A549 (cell line): ENCODE measurements at places on chromosomes 7 and 10. TPM values are rescaled to one million over a fixed set of nuclear protein-coding genes. Genes with fewer than 3 reads are reported as not detected.

PDK4 gene
- 5.5 to 8.6 TPM (median 6.5 TPM) in 3 replicates for polyA plus RNA-seq

ACSM6 gene
- not detected in 3 replicates for polyA plus RNA-seq

ACBD7 gene
- 1.2 to 1.6 TPM (median 1.5 TPM) in 3 replicates for polyA plus RNA-seq

WDFY4 gene
- not detected in 3 replicates for polyA plus RNA-seq

PRSS58 gene
- polyA plus RNA-seq: not detected in 3 replicates

NUTM2D gene
- 1.0 to 1.3 TPM (median 1.2 TPM) in 3 replicates for polyA plus RNA-seq

SEMA3D gene
- polyA plus RNA-seq: 0.04 to 0.08 TPM (median 0.05 TPM) in 3 replicates

CRYGN gene
- 0.07 TPM in 1 of 3 replicates, not detected in the others for polyA plus RNA-seq

CLRN3 gene
- 0.08 TPM in 1 of 3 replicates, not detected in the others for polyA plus RNA-seq

TAS2R4 gene
- 0.21 to 0.30 TPM (median 0.22 TPM) in 3 replicates for polyA plus RNA-seq

CH25H gene
- polyA plus RNA-seq: not detected in 3 replicates

DNA sequence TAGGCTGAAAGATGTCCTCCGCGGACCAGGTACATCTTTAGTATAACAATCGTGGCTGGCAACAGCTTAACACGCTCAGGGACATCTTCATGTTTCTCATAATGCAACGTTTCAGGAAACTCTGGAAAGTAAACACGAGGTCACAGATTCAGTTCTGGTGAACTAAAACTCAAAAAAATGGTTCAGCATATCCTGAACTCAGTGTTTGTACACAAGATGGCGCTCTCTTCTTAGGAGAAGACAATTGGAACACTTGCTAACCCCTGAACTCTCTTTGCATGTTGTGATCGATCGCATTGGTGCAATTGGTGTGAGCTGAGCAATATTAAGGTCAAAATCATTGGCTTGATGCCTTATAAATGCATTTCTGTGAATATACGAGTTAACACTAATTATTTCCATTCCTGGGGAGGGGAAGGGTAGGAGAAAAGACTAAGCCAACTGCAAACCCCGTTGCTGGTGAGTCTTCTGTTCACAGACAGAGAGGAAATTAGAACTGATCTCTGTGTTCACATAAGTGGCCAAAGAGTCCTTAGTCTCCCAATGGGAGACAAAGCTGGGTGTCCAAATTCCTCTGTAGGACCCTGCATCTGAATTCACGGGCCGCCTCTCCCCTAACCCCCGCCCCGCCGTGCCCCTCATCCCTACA is 52.6 kb upstream of the FAM180A start:
- peak; percentile 73 for DNase-seq

- no peak for DNase-seq
Observed at GRCh38 chr7:151436446-151437158, 3.3 kb downstream of the CRYGN start.

- DNase-seq: no peak
Observed at GRCh38 chr7:14685167-14685566, 217.4 kb downstream of the DGKB start.

GRCh38 chr7:112182749-112183148 is 23.4 kb downstream of the DOCK4 start:
- no peak for DNase-seq

DNA sequence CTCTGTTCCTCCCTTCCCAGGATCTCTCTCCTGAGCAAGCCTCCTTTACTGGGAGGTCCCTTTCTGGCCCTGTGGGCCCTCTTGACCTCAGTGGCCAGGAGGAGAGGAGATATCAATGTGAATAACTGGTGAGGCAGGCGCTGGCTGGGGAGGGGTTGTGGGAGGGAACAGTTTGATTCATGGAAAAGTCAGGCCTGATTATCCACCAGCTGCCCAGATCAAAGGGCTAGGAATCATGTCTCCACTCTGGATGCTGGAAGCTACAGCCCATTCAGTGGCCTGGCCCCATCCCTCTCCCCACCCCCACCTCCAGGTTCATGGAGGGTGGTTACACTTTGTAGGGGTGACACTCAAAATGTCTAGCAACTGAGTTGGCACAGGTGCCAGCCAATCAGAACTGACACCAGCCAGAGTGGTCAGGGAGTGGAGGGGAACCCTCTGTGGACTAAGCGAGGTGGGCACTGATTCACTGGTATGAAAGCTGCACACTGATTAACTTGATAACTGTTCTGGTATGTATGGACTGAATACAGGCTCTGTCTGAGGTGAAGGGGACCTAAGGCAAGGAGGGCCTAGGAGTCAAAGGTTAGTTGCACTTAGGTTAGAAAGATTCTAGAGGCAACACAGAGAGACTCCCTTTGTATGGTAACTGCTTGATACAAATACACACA is 4.8 kb downstream of the PRRT4 start:
- DNase-seq: no peak

- DNase-seq: no peak
Observed at GRCh38 chr10:5634918-5635317, 31.5 kb downstream of the ASB13 start.

- no peak for DNase-seq
Observed at GRCh38 chr10:17528306-17528862, 74.0 kb upstream of the ST8SIA6 start.

GRCh38 chr10:47442351-47442750 is 41.6 kb downstream of the ANXA8 start:
- DNase-seq: no peak

- no peak for DNase-seq
Observed at GRCh38 chr10:58545427-58545826, 32.8 kb downstream of the BICC1 start.

GRCh38 chr7:156177422-156178055 is 365.3 kb upstream of the SHH start:
- no peak for DNase-seq

DNA sequence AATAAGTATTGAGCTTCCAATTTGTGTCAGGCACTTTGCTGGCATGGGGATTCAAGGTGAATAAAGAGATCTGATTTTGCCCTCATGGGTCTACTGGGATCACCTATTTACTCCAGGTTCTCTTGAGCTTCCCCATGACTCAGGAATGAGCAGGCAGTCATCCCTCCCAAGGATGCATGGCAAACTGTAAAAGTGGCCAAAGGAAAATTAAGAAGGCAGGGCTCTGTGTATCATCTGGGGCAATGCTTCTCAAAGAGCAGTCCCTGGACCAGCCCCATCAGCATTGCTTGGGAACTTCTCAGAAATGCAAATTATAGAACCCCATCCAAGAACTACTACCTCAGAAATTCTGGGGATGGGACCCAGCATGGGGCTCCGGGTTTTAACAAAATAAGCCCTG is 48.7 kb downstream of the WDFY4 start:
- no peak for DNase-seq

DNA sequence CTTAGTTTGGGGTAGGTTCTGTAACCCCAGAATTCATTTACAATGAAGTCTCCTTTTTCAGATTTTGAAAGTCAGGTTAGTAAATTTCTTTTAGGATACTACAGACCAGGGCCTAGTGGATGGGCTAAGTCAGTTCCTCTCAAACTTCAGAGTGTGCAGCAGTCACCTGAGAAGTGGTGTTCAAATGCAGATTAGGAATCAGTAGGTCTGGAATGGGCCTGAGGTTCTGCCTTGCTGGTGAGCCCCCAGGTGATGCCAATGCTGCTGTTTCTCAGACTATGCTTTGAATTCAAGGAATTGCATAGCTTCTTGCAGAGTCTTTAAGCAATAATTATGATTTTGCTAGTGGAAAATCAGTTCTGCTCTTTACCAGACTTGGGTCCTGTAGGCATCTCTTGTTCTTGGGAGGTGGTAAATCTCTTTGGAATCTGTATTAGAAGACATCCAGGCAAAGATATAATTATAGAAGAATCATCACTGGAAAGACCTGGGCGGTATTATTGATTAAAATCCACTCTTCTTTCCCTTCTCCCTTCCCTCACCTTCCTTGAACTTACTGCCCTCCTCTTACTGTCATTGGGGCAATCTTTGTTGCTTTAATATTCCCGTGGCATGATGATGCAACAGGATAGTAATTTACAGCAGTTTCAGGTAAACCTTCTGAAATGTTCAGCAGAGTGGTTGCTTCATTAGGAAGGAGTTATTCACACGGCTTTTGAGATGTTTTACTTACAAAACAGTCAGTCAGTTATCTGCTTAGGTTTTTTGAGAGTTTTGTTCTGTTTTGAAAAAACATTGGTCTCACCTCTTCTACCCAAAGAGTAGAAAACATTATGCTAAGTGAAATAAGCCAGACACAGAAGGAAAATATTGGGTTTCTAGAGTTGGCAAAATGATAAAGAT is 87.2 kb downstream of the NRF1 start:
- DNase-seq: no peak

DNA sequence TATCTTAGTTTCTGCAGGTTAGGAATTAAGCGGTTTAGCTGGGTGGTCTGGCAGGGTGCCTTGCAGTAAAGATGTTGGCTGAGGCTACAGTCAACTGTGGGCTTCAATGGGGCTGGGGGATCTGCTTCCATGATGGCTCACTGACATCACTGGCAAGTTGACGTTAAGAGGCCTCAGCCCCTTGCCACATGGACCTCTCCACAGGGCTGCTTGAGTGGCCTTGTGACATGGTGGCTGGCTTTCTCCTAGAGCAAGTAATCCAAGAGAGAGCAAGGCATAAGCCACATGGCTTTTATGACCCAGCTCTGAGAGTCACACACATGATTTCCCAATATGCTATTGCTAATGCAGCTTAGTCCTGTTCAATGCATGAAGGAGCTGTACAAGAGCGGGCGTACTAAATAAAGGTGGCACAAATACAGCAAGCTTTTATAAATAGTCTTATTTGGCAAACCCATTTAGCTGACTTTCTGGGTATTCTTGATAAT is 109.1 kb downstream of the SEPTIN7 start:
- DNase-seq: no peak

DNA sequence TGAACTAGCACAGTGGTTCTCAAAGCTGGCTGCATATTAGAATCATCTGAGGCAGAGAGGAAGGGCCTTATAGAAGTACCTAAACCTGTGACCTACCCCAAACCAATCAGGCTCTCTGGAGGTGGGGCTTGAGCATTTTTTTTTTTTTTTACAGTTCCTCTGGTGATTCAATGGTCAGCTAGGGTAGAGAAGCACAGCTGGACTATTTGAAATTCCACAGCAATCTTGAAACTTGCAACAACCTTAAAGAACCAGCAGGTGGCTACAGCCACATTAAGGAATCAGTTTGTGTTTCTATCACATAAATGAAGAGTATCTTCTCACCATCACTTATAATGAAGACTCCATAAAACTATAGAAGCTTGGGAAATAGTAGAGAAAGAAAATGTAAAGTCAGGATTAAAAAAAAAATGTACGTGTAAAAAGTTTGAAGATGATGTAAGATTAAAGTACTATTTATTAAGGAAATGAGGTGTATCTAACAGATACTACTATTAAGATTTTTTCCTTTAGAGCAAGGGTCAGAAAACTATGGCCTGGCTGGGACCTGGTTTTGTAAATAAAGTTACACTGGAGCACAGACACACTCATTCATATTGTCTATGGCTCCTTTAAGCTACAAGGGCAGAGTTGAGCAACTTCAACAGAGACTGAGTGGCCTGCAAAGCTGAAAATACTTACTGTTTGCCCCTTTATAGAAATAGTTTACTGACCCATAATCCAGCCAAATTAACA is 3.8 kb downstream of the RTKN2 start:
- peak; percentile 50 for DNase-seq

DNA sequence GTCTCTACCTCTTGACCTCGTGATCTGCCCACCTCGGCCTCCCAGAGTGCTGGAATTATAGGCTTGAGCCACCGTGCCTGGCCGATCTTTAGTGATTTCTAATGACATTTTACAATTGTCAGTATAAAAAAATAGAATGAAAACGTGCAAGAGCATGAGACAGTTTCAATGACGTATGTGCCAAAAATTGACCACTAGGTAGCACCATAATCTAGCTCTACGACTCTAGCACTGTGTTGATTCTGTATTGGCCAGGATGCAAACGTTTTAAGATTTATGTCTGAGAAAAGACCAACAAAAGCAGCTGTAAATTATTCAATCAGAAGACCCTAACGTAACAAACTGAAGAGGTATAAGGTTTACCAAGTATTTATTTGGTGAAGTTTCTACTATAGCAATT is 25.4 kb upstream of the EXOC6 start:
- peak; percentile 44 for DNase-seq

DNA sequence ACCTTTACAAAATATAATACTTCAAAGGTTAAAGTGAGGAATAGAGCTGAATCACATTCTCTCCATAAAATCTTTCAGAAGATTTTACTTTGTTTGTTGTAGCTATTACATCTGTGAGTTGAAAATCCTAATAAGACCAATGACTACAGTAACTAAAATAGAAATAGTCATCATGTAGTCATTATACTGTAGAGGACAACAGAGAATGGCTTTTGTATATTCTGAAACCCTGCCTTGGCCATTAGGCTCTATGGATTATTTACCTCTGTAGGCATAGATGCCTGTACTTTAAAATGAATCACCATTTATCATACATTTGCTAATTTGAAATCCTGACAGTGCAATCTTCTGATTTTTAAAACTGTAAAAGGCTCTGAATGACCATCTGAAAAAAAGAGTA is 923.0 kb downstream of the REEP3 start:
- no peak for DNase-seq

- no peak for DNase-seq
Observed at GRCh38 chr7:4959306-4959705, 319 bp upstream of the MMD2 start.
